ENCODE measurements at places on chromosomes 6 and 20. TPM values are rescaled to one million over a fixed set of nuclear protein-coding genes. Genes with fewer than 3 reads are reported as not detected.

DNA sequence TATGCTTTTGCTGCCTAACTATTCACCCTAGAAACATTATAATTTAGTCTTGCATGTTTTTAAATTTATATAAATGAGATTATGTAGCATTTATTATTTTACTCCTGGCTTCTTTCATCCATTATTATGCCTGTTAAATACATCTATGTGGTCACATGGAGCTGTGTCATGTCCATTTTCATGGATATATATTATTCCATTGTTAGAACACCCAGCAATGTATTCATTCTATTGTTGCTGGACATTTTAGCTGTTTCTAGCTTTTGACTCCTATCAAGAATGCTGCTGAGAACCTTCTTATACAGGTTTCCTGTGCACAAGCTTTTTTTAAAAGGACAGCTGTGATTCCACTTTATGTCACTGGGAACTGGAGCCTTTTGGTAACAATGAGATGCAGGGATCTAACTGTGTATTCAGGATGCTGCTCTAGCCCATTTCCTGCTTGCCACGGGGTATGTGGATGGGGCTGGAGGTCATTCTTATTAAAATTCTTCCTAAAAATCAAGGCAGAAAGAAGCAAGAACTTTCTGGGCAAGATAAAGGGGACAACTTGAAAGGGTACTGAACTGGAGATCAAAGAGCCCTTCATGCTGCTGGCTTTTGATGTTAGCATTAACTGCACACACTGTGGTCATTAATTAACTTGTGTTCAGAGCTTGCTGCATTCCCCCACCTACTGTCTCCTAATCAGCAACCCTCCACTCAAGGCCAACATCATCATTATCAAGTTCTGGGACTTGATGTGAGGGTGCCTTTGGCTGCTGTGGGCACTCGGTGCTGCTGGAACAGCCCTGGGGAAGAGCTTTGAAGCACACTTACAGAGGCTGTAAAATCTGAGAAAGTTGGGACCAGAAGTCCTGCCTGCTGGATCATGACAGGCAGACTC, 96.6 kb upstream of the AKIRIN2 start:
- DNase-seq: no peak

- no peak for DNase-seq
Observed at GRCh38 chr6:72894091-72894490, 272.2 kb downstream of the KCNQ5 start.

GRCh38 chr6:10615675-10616074, 78.7 kb downstream of the C6orf52 start:
- no peak for DNase-seq

DNA sequence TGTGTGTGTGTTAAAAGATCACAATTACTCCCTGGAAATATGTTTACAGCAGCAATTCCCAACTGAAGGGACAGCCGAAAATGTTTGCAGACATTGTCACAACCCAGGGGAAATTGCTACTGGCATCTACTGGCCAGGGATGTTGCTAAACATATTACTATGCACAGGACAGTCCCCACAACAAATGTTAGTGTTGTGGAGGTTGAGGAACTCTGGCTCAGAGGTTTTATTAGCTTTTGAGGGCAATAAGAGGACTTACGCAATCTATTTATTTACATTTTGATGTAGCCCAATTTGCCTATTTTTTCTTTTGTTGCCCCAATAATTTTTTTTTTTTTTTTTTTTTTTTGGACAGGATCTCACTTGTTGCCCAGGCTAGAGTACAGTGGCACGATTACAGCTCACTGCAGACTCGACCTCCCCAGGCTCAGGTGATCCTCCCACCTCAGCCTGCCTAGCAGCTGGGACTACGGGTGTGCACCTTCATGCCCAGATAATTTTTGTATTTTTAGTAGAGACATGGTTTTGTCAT, 154.1 kb downstream of the RPS12 start:
- DNase-seq: no peak

DNA sequence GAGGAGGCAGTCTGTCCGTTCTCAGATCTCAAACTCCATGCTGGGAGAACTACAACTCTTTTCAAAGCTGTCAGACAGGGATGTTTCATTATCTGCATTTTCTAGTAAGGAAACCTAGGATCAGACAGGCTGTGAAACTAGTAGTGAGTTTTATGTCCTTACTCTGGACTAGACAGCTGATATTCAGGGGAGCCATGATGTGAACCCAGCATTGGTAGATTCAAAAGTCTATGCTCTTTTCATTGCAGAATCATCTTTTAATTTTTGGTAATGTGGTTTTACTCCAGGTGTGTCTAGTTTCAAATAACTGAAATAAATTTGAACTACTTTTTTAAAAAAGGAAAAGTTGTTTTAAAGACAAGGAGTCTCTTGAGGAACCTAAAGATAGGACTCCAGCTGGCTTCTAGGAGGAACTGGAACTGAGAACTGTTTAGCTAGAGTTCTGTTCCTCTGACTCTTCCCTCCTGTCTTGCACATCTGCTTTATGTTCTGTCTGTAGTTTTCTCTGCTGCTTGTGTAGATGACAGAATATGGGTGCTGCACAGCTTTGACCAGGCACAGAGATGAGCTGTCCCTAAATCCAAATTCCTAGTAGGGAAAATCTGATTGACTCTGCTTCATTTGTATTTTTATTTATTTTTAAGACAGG, 27.8 kb upstream of the RNF144B start:
- DNase-seq: no peak

DNA sequence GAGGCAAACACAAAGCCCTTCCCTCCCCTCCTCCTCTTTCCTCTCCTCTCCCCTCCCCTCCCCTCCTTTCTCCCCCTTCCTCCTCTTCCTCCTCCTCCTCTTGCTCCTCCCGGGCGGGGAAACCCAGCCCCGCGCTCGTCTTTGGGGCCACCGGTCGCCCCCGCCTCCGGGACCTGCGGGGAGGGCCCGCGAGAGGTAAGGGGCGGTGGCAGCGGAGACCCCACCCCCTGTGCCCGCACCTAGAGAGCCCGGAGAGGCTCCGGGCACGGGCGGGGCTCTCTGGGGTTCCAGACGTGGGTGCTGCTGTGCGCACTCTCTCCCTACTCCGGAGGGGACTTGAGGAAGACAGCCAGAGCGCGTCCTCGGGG, at the start of gene RIN2:
Gene RIN2 (plus strand): TSS at position 126 of the 368 bp plus-strand sequence. CDS start 131,344 bp downstream, outside the sequence.
- no peak for DNase-seq

GRCh38 chr6:10014557-10014956, 400.3 kb downstream of the TFAP2A start:
- DNase-seq: no peak

- DNase-seq: no peak
Observed at GRCh38 chr6:109671733-109672132, 19.3 kb downstream of the AK9 start.

- DNase-seq: no peak
Observed at GRCh38 chr20:7672571-7672970, 267.7 kb downstream of the HAO1 start.

GRCh38 chr6:13877051-13877450, 47.7 kb upstream of the RNF182 start:
- no peak for DNase-seq

DNA sequence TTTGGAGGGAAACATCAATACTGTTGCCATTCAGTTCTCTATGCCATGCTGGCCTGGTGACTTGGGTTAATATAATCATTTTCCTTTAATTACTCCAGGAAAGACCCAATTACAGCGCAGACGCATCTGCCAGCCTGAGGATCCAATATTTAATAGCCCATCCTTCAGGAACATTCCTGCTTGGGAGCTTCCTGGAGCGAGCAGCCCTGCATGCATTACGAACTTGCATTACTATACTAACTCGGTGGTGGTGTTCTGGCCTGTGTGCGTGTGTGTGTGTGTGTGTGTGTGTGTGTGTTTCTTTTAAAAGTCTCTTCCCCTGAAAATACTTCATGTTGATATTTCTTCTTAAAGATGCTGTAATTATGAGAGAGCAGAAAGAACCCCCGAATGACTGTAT, 26.5 kb downstream of the PMEPA1 start:
- DNase-seq: no peak

DNA sequence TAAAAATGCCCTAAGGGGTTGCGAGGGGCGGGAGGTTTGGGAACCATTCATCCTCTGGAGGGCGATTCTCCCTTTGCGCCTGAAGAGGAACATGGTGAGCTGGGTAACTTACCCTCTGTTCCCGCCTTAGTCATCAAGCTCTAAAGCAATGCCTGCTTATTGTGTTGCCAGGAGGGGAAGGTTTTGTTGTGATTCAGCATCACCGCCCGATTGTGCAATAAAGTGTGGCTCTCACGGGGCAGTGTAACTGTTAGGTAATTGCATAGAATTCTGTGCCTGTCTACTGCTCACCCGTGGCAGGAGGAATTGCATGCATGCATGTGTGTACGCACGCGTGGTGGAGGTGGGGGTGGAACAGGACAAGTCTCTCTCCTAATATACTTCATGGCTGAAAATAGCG, 95.5 kb upstream of the AGPAT4 start:
- DNase-seq: no peak

DNA sequence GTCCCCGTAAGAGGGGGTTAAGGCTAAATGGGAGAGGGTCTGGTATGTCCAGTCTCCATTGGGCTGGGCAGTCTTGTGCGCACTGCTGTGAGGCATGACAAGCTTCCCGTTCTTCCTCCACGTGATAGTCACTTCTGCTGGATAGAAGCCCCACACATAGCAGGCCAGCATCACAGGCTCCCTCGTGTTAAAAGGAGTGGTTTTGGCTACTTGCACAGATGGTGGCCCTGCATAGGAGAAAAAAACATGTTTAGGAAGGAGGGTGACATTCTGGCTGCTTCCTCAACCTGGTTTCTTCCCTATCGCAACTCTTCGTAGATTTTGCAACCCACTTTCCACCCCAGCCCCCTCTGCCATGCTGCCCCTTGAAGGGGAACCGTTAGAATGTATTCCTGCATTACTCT, 3.6 kb downstream of the HLA-DMB start:
- no peak for DNase-seq

- no peak for DNase-seq
Observed at GRCh38 chr6:96626759-96627364, 63.9 kb downstream of the FHL5 start.

DNA sequence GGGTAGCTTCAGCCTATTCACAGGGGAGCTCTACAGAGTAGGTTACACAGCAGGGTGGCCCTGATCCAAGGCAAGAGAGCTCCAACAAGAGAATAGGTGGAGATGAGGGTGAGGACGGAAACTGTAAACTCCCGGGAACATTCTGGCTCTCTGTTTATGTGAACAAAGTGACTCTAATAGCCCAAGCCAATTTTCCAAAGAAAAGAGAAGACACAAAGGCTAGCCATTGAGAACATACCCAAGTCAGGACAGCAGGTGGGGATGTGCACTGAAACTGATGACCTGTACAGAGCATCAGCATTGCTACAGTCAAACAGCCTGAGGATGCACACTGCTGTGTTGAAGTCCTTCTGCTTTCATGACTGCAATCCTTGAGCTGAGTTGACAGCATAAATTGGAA, 136.0 kb upstream of the TOP1 start:
- DNase-seq: no peak

DNA sequence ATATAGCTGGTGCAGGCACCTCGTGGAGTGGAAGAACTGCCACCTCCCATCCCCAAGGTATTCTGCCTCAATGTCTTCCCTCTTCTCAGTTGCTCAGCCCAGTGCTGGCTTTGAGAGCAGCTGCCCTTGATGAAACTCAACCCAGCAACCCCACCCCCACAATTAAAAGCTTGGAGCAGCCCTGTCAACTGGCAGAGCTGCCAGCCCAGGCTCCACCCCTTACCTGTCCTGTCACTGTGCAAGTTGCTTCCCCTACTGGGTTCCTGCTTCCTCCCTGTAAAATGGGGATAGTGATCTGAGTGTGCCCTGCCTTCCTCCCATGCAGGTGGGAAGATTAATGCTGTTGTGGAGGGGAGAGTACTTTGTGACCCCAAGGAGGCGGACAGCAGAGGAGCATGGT, 4.5 kb downstream of the TMEM63B start:
- no peak for DNase-seq

DNA sequence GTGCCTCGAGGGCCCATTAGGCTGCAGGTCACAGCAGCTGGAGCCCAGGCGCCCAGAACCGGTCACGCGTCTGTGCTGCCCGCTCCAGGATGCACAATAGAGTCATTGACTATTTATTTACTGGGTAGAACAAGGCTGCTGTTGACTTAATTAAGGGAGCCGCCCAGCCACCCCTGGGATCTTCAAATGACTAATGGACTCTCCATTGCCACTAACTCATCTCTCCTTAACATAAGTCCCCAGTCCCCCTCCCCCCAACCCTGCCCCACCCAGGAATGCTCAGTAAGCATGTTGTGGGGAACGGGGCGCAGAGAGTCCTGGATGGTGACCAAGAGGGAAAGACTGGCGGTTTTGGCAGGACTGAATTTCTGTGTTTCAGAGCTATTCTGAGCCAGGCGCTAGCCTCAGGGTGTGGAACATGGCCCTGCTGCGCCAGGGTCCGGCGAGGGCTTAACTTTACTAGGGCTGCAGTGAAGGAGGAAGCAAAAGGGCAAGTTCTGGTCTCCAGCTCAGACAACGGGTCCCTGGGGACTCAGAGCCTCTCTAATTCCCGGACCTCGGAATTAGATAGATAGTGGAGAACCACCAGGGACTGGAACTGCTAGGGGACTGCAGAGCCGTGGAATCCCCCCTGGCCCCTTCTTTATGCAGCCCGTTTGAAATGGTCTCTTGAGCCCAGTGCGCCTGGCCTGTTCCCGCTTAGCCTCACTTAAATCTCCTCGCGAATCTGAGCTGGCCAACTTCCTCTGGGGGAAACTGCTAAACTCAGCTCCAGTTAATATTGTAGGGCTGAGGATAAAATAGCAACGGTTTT, 1.5 kb upstream of the GRIK2 start:
- DNase-seq: no peak

- DNase-seq: no peak
Observed at GRCh38 chr6:110345025-110345424, 13.1 kb downstream of the METTL24 start.

DNA sequence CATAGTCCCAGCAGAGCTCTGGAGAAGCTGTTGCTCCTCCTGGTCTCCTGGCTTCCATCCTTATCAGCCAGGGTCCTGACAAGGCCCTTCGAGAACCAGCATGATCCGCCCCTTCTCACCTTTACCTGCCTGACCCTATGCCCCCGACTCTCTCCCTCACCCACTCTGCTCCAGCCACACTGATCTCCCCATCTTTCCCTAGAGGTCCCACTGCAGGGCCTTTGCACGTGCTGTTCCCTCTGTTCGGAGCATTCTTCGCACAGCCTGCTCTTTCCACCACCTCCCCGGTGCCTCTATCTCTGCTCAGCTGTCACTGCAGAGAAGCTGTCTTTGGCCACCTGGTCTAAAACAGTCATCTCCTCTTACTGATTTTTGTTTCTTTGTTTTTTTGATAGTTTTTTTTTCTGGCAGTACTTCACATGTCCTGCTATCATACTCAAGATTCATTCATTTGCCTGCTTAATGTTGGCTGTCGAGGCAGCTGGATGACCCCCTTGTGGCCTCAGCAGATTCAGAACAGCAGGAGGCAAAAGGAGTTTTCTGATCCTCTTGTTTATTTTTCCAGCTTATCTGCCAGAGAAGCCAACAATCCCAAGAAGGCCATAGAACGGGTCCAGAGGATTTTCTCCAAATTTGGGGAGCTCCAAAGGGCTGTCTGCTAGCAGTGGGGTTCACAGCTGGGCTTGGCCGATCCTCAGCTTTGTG, 1.6 kb upstream of the PTGIS start:
- no peak for DNase-seq

GRCh38 chr20:13105864-13106457, 97.2 kb downstream of the SPTLC3 start:
- no peak for DNase-seq

- DNase-seq: no peak
Observed at GRCh38 chr20:24450177-24450576, 19.3 kb upstream of the SYNDIG1 start.

BPI gene
- total RNA-seq: not detected

KIF25 gene
- total RNA-seq: 1.6 TPM

SLC35D3 gene
- 0.13 TPM for total RNA-seq

PHF1 gene
- 61.0 TPM for total RNA-seq

UBD gene
- 0.50 TPM for total RNA-seq

TAF11 gene
- 36.7 TPM for total RNA-seq

MDC1 gene
- total RNA-seq: 51.9 TPM

SPAG4 gene
- total RNA-seq: 4.2 TPM

CNKSR3 gene
- total RNA-seq: 13.4 TPM

C4A gene
- total RNA-seq: 12.3 TPM

All from mesothelial cell of epicardium (in vitro differentiated cells).